ENCODE measurements at places on chromosomes 1 and 21.

GRCh38 chr1:217585577-217585976 lies 45.3 kb downstream of the GPATCH2 start:
- DNase-seq = no peak

DNA sequence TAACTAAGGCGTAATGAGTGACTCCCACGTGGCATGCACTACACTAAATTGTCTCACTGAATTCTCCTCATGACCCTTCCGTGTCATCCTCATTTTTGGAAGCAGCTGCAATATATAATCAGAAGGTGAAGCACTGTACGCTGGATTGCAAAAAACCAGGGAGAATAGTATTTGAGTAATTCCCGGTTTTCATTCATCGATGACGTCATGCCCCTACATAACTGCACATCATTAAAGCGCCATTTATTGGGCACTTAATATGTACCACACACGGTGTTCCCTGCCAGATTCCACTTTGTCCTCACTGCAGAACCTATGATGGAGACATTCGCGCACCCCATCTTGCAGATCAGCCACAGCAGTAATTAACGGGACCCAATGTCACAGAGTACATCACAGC lies 41.0 kb downstream of the DHRS3 start:
- no peak for DNase-seq

- DNase-seq = no peak
These were observed 92.2 kb downstream of the PLXNA2 start for GRCh38 chr1:208151728-208152598.

GRCh38 chr1:10399444-10399941 lies 629 bp downstream of the PGD start:
- no peak for DNase-seq

DNA sequence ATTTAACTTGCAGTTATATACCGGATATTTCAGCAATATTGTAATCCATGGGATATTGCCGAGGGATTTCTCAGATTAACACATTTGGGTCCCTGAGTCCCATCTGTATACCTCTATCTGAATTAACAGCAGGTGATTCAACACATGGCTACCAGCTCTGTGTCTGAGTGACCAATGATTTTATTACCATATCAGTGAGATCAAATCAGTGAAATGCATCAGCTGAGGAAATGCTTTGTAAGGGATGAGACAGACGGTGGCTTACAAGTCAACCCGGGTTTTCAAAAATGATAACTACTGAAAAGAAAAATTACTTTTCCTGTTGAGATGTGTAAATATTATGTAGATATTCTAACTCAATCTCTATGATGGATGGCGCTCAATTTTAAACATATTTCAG lies 504.1 kb upstream of the PKN2 start:
- no peak for DNase-seq

DNA sequence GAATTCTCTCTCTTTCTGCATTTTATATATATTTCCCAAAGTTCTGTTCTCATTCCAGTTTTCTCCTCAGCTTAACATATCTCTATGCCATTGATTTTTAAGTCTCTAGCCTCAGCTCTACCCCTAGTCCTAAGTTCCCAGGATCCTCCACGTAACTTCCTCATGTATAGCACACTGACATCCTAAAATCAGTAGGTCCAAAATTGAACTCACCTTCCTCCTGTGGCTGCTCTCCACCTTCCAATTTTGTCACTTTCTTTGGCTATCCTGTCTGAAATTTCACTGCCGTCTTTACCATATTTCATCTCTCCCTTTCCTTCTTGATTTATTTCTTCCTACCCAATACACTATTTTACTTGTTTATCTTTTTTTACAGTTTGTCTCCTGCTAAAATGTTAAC lies 1.5 kb downstream of the SLAMF6 start:
- no peak for DNase-seq

DNA sequence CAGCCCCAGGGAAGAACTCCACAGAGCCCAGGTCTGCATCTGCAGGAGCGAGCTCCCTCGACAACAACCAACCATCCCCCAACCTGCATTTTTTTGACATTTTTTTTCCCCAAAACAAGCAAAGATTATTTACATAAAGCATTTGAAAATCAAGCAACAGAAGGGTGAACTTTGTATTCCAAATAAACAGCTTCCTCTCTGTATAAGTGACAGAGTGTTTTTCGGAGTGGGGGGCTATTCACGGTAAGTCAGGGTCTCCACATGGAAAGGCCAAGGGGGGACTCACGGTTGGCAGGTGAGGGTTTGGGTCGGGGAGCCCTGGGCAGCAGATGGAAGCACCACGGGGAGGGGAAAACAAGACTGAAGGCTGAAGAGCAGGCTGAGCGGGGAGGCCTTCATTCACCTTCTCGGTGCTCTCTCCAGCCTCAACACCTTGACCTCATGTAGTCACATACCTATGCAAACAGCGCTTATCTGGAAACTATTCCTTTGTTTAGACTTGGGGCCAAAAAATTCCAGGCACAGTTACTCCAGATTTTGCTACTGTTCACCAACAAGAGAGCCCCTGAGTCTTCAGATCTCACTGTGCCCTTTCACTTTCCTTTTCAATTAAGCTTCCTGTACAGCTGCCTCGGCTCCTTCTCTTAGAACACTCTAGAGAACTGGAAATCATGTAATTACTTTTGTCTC lies 27.6 kb downstream of the C2CD2 start:
- DNase-seq = no peak

GRCh38 chr1:158002631-158003405 lies 9.4 kb downstream of the KIRREL1 start:
- DNase-seq = no peak

GRCh38 chr1:234452406-234452965 lies 26.5 kb downstream of the TARBP1 start:
- DNase-seq = no peak

- no peak for DNase-seq
These were observed 109.0 kb downstream of the ETS2 start for GRCh38 chr21:38914528-38915293.

- no peak for DNase-seq
These were observed 114.5 kb downstream of the DSCAM start for GRCh38 chr21:40732253-40733023.

DNA sequence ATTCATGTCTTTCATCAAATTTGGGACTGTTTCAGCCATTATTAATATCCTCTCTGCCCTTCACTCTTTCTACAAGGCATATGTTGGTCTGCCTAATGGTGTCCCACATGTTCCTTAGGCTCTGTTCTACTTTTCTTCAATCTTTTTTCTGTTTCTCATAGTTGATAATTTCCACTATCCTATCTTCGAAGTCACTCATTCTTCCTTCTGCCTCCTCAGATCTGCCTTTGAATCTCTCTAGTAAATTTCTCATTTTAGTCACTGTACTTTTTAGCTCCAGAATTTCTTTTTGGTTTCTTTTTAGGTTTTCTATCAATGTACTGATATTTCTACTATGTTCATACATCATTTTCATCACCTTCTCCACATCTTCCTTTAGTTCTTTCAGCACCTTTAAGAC lies 20.0 kb upstream of the NIBAN1 start:
- no peak for DNase-seq

DNA sequence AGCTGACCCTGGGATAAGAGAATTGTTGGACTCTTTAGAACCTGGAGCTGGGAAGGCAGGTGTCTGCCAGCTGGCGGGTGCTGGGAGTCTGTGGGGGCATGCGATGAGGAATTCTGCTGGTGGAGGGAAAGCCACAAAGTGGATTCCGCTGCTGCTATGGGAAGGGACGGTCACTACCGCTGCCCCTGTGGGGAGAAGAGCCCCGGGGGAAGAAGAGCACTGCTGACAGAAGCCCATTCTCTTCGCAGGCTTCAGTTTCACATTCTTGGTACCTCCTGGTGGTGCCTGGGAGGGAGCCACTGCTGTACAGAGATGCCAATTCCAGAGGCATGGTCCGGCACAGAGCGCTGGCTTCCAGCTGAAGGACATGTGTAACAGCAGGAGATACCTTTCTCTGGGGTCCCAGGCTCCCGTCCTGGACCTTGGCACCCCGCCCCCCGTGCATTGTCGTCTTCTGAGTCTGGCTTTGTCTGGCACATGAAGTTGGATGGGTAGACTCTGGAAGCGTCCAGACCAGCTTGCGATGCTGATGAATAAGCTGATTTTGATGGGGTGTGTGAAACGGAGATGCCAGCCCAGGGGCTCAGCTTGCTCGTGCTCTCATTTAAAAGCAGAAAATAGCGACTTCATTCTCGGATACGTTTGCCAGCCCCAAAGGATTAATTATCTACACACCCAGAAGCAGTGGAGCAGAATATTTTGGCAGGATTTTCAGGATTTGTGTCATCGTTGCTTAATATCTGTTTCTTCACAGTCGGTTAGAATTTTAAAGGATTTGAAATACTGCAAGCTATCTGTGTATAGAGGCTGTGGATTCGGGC lies 13.2 kb downstream of the PDXK start:
- no peak for DNase-seq

DNA sequence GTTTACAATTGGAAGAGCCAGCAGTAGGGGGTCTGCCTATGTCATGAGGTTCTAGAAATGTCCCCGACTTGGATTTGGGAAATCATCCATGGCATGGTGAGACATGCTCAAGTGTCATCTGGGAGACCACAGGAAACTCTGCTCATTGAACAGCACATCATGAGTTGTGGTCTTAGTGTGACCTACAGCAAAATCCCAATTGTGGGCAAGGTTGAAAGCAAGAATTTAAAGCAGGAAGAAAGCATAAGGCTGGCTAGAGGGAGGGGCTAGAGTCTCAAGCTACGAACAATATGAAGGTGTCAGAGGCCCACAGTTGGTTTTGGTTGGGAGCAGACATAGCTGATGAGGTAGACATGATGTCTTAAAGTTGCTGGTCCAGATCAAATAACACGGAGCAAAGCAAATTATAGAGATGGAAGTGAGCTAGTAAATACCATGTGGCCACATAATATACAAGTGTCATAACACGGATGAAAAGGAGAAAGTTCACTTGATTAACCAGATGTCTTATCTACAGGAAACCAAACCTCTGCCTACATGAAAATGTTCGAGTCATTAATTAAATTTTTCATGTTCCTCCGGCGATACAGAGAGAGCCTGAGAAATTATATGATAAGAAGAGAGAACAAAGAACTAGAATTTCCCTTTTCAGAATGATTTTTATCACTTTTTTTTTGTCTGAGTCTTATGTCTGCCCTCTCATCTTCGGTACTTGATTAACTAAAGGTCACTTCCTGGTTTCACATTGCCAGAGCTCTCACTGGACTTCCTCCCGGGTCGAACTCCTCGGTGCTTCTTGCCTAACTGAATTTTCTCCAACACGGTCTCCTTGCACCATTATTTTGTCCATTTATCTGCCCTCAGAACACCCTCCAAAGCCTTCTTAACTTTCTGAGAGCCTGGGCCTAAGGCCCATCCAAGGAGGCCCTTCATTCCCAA lies 67.5 kb upstream of the DUSP10 start:
- DNase-seq = no peak

- no peak for DNase-seq
These were observed 19.0 kb upstream of the IFNLR1 start for GRCh38 chr1:24206083-24206464.

DNA sequence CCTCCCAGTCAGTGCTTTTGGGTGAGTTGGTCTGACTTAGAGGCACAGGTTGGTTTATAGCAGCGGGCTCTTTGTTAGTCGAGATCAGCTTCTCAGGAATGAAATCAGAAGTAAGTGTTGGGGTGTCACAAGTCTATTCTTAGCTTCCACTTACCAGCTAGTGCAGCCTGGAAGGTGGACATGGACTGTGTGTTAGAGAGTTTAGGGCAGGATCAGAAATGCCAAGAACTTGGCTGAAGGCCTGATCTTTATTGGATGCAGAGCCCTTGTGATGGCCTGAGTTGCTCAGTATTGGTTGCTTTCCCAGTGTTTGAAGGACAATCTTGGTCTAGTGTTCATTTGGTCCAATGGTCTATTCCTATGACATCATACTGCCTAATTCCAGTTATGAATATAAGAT lies 377.0 kb upstream of the USP24 start:
- no peak for DNase-seq

- DNase-seq = no peak
These were observed 28.9 kb downstream of the ERI3 start for GRCh38 chr1:44326024-44326701.

GRCh38 chr21:26948194-26948593 lies 18.7 kb downstream of the ADAMTS5 start:
- DNase-seq = no peak

GRCh38 chr1:179818743-179819173 lies 58.8 kb downstream of the TOR1AIP2 start:
- no peak for DNase-seq

GRCh38 chr1:36463463-36463802 lies 751 bp downstream of the MRPS15 start:
- DNase-seq = no peak

GRCh38 chr1:152024223-152024622 lies 12.6 kb downstream of the S100A11 start:
- DNase-seq = no peak

DNA sequence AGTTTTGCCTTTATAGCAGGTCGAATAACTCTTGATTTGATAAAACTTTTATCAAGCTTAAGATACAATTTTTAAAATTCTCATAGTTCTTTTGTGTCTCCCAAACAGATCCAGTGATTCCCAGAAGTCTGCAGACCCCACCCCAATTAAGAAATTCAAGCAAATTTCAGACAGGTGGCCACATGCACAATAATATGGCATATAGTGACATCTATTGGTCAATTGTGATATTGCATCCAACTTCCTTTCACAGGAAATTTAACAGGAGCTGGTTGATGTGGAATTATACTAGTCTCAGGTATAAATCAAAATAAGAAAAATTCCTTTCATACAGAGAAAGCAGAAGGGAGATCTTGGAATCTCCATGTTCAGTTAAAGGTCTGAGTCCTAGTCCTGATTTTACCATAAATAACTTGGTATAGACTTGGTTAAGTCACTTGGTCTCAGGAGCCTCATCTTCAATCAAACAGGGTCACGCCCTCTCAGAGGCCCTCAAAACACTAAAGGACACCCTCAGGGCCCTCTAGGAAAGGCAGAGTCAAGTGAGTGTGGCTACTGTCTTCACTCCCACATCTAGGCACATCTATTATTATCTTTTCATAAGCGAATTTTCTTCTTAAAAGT lies 24.1 kb downstream of the PIGM start:
- no peak for DNase-seq

DNA sequence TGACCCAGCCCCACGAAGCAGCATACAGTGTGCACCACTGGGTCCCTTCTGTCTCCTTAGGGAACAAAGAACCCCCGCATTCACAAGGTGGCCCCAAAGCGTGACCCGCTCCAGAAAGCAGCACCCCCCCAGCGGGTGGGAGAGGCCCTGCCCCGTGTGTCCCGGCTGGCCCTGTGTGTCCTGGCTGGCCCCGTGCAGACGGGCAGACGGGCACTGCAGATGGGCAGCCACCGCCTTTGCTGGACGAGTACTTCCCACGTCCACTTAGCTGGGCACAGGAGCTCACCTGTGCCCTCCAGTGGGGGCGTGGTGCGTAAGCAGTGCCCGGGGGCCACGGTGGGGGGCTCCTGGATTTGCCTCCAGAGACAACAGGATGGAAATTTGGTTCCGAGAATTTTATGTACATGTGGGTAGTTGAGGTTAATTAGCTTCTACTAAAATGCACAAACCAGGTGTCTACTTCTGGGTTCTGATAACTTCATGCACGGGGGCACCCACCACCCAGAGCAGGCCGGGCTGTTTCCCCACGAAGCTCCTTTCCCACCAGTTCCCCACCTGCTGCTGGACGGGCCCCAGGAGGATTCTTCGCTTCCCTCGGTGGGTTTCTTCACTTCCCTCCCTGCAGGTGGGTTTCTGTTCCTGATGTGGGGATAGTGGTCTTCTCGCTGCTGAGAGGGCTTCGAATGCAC lies 33.2 kb upstream of the SLC19A1 start:
- no peak for DNase-seq

GRCh38 chr1:2141025-2141424 lies 53.5 kb downstream of the FAAP20 start:
- no peak for DNase-seq

Measured in stimulated activated CD8-positive, alpha-beta memory T cell treated with anti-CD3 and anti-CD28 coated beads, Interleukin-4, amount 100 ng/mL, for 24 hours (primary cell).